Kidney (tissue), 22 donors: ENCODE measurements at places on chromosomes 7 and 10. TPM values are rescaled to one million over a fixed set of nuclear protein-coding genes. Genes with fewer than 3 reads are reported as not detected.

GRCh38 chr7:106231856-106232490 lies 52.8 kb downstream of the NAMPT start:
- no peaks in the 10 kb centered on the region for H3K36me3 ChIP-seq
- H3K27me3 ChIP-seq, result no peaks in the 10 kb centered on the region
- H3K4me1 ChIP-seq, result no peaks in the 10 kb centered on the region
- DNase-seq, result no peak
- no peak overlapping the region for H3K4me3 ChIP-seq
- H3K27ac ChIP-seq, result no peak overlapping the region

The TMEM168 gene
- total RNA-seq, result 26.9 TPM

- DNase-seq, result no peak
- H3K27ac ChIP-seq, result no peak overlapping the region
- H3K27me3 ChIP-seq, result no peaks in the 10 kb centered on the region
- no peaks in the 10 kb centered on the region for H3K36me3 ChIP-seq
- no peak overlapping the region for H3K4me3 ChIP-seq
These were observed 61.9 kb downstream of the FOXL3 start for GRCh38 chr7:351681-352480.

- no peak overlapping the region for H3K4me3 ChIP-seq
- peaks cover 7% of the 10 kb centered on the region for H3K4me1 ChIP-seq
- H3K27ac ChIP-seq, result no peak overlapping the region
- DNase-seq, result no peak
- no peaks in the 10 kb centered on the region for H3K36me3 ChIP-seq
These were observed 14.3 kb downstream of the UBTD1 start for GRCh38 chr10:97512993-97513392.
